ENCODE measurements at places on chromosomes 2 and 18.

DNA sequence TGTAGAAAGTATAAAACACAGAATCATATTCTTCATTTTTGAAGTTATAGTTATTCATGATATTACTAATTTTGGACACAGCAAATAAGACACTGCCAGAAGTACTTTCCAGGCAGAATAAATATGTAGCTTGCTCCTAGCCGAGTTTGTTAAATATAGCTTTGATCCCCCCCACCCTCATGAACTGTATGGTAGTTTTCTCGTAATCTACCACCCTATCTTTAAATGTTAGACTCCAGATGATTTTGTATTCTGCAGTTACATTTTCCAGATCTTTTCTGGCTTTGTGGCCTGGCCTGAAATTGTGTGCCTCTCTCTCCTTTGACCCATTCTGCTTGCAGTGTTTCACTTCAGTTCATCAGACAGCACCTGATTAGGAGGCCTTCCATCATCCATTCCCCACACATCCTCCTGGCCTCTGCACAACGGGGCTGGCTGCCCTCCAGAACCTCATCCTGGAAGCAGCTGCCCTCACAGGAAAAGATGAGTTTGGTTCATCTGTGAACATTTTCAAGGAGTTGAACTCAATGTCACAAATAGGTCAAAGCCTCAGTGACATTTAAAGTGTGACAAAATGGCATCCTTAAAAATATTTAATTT is 4.7 kb upstream of the KCNJ3 start:
- DNase-seq, result peak; percentile 40

DNA sequence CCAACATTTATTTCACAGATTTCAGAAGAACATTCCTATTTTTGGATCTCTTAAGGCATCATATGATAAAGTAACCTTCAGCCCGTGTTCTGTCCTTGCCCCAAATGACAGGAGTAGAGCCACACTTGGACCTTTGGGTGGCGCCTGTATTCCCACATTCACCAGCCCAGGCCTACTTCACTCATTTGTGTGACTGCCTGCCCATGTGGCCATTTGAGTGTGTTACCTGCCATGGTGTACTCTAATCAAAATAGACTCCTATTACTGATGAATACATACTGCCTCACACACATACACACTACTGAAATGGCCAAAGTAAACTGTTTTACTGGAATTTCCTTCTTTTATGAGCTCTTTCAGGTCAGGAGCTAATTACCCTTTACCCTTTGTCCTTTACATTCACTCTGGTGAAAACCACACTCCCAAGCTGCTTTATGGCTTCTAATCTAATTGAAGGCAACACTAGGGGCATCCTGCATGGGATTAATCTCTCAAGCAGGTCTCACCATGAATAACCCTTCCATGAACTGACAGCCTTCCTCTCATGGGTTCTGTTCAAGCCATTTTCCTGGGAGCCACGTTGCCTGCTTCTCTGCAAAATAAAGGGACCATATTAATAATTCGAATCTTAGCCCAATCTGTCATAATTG is 271.0 kb upstream of the GALNT5 start:
- no peak for DNase-seq

DNA sequence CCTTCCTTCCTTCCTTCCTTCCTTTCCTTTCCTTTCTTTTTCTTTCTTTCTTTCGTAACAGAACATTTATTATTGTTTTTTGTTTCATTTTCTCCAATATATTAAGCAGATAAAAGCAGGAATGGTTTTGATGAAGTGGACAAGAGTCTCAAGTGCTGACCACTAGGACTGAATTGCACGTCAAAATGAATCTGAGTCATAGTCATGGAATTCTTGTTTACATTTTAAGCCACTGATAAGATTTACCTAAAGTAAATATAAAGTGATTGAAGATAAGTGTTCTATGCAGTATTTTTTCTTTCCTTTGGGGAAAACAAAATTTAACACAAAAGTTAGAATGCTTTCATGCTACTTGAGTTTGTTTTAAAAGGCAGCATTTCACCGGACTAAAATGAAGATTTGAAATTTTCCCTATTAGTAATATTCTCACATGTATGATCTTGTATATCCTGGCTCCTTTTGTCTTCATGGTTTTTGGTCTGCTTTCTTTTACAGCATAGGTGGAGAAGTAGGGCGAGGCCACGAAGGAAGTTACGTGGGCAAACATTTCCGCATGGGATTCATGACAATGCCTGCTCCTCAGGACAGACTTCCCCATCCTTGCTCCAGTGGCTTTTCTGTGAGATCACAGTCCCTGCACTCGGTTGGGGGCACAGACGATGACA is 113.5 kb downstream of the NYAP2 start:
- no peak for DNase-seq

DNA sequence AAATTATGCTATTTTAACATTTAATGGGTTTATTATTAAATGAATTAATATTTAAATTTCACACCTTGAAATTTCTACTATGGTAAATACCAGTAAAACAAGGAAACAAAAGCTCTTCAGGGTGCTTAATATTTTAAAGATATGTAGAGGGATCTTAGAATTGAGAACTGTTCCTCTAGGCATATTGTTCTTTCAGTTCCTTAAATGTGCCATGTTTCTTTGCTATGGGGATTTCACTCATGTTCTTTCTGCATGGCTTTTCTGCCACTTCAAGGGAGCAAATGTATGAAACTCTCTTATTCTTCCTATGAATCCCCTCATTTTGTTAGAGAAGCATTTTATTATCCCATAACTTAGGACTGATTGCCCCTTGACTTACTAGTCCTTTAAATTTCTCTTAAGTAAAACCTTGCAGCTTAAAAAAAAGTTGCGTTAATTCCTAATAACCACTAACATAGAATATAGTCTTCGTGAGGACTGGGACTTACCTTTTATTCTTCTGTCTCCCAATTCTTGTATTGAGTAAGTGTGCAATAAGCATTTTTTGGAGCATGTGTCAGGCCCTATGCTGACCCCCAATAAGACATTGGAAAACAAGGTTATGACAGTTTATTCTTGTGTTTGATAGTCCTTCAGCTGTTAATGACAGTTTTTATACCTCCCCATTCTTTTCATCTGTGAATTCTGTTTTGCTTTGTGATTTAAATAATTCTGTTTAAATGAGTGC is 95.7 kb downstream of the BIRC6 start:
- no peak for DNase-seq

GRCh38 chr2:75003276-75003675 is 44.8 kb downstream of the POLE4 start:
- no peak for DNase-seq

DNA sequence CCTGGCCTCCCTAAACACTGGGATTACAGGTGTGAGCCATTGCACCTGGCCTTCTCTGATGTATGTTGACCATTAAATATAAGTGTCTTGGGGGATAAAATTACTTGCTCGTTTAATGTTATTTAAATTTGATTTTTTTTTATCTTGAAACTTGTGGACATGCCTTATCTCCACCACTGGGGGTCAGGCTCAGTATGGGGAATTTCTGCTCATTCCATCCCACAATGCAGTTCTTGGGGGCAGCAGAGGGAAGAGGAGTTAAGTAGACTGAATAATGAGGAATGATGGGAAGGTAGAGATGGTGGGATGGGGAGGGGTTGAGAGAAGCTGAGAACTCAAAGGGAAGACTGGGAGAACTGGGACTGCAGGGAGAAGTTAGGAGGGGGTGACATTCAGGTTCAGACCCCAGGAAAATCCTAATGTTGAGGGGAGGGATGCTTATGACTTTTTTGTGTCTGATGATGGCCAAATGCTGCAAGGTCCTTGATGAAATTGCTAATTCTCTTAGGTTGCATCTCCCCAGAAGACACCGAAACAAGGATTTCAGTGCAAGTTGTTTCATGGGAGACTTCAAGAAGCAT is 174.2 kb downstream of the MIB1 start:
- DNase-seq, result no peak

DNA sequence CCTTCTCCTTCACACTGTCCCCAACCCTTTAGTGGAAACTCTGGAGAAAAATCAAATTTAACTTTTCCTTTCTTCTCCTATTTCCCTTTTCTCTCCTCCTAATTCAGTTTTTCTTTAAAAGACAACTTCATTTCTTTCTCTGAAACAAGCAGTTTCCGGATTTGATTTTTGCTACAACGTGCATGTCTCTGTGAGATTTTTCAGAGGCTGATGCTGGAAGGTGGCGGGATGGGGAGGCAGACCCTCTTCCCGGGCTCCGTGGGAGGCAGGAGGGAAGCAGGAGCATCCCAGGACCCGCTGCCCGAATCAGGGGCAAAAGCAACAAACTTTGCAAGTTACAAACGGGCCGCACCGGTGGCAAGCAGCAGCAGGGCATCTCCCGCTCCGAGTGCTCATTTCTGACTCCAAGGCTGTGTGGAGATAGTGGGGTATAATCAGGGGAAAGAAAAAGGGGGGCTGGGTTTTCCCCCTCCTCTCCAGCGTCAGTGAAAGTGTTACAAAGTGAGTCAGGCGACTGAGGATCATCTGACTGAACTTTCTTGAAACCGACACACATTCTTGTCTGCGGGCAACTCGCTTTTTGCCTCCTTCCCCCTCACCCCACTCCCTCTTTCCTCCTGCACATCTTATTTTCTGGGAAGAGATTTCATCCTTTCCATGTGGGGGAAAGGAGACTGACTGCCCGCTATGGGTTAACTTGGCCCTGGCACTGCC is 6.4 kb downstream of the ZEB2 start:
- peak; percentile 45 for DNase-seq

DNA sequence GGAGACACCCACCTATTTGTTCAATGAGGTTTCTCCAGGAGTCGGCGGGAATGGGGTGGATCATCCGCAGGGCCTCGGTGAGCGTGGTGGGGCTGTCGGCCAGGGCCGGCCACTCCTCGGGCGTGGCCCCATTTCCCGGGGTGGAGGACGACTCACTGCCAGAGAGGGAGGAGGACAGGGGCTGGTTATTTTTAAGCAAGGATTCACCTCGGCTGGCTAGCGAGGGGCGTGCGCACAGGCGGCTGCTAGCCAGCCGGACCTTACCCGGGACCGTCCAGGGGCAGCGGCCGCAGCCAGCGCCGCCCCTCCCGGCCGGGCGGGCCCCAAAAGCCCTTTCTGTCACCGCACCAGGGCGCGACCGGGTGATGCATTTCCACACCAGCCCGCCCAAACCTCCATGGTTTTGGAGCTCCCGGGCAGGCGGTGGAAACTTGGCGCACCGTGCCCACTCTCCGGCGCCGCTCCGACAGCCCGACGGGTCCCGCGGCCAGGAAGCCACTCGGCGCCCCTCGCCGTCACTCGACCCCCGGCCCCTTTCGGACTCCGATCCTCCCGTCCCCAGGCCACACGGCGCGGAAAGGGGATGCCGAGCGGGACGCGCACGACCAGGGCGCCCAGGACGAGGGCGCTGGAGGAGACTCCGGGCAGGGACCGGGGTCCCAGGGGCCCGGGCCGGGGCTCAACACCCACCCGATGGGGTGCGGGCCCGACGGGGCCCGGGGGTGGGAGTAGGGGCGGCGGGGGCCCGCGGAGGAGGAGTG is 57.1 kb downstream of the SNORC start:
- DNase-seq, result no peak

DNA sequence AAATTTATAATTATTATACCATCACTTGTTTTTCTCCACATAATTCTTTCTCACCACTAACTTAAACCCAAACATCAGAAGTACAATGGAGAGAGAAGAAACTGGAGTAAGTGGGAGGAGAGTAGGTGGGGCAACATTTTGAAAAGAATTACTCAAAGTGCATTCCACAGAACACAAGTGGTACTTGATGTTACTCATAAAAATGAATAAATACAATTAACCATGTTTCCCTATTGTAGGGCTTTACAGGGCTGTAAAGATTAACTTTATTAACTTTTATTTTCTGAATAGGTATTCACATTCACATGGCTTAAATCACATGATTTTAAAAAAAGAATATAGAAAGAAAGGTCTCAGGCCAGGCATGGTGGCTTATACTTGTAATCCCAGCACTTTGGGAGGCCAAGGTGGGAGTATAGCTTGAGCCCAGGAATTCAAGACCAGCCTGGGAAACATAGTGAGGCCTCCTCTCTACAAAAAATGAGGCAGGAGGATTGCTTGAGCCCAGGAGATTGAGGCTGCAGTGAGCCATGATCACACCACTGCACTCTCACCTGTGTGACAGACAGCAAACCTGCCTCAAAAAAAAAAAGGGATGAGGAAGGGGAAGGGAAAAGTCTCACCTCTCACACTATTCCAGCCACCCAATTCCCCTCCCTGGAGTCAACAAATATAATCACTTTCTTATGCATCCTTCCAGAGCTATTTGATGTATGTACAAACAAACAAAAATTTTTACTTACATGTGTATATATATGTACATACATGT is 47.1 kb downstream of the KCNG3 start:
- DNase-seq, result no peak

DNA sequence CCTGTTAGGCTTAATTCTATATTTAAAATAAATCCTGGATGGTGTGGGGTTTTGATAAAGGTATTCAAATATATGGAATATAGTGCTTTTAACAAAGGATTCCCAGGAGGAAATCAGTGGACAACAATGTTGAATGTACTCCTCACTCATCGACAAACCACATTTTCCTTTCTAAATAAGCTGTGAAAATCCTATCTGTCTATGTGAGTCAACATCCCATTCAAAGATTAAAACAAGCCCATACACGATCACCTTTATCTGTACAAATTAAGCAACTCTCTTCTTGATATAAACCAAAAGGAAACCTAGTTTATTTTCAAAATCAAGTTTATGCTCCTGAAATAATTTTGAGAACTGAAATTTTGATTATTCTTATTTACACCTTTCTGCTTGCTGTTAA is 153.4 kb downstream of the ERBB4 start:
- DNase-seq, result no peak

GRCh38 chr2:175147186-175147585 is 20.8 kb downstream of the ATF2 start:
- DNase-seq, result no peak

- DNase-seq, result no peak
These were observed 166.8 kb upstream of the RAB6C start for GRCh38 chr2:129812654-129813053.

- no peak for DNase-seq
These were observed 597.1 kb downstream of the ARHGAP15 start for GRCh38 chr2:143726151-143726845.

DNA sequence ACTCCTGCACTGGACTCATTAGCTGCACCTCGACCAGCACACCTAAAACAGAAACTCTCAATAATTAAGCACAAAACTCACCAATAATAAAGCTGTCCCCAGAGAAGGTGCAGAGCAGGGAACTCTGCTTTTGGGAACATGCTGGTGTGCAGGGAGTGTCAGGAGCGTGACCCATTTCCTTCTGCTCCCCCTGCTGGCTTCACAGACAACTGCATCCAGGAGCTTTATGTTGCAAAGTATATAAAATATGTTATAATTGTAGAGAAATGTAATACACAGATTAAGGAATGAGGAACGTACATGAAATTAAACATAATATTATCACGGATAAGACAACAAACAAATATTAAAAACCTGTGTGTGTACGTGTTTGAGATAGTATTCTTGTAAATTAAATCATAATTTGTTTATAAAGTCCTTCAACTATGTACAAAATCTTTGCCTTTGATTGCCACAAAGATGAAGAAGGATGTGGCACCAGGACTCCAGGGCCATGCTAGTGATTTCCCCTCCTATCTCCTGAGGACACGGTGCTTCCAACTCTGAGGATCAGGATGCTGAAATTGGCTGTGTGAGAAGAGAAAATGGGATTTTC is 68.6 kb upstream of the MAL start:
- no peak for DNase-seq

- peak; percentile 77 for DNase-seq
These were observed 72.8 kb upstream of the TAF1B start for GRCh38 chr2:9770308-9771100.

- DNase-seq, result no peak
These were observed 86.9 kb downstream of the ATAD2B start for GRCh38 chr2:23839919-23840578.

GRCh38 chr18:3455907-3456685 is 6.1 kb downstream of the TGIF1 start:
- DNase-seq, result no peak

Measured in Right ventricle myocardium superior (tissue), 1 donor.